ENCODE measurements at places on chromosomes 2 and 18.
A peak's percentile ranks its signal among the peaks of the same experiment; 100 is the strongest.

DNA sequence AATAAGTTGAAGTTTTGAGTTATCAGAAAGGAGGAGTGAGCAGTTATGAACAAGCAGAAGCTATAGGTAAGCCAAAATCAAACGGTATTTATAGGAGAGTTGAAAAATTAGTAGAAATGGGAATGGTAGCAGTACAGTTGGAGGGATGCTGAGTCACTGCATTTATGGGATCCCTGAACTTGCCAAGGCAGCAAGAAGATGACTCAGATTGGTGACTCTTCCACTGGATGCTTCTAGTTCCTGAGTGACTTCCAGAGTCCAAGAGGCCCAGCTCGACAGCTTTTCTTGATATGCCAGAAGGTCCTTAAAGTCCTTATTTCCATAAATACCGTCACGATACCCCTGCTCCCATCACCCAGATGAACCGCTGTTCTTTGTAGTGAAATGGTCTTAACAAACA, 31.1 kb upstream of the ACTR3 start:
- H3K27ac ChIP-seq, result peak overlapping the region; percentile 91
- peaks cover 16% of the 10 kb centered on the region for H3K4me1 ChIP-seq
- no peaks in the 10 kb centered on the region for H3K27me3 ChIP-seq
- H3K4me3 ChIP-seq, result peak overlapping the region; percentile 31

- no peaks in the 10 kb centered on the region for H3K4me1 ChIP-seq
- no peak for DNase-seq
- H3K4me3 ChIP-seq, result no peak overlapping the region
- no peaks in the 10 kb centered on the region for H3K36me3 ChIP-seq
- H3K27ac ChIP-seq, result no peak overlapping the region
Observed at GRCh38 chr2:43006834-43007543, 214.6 kb upstream of the HAAO start.

DNA sequence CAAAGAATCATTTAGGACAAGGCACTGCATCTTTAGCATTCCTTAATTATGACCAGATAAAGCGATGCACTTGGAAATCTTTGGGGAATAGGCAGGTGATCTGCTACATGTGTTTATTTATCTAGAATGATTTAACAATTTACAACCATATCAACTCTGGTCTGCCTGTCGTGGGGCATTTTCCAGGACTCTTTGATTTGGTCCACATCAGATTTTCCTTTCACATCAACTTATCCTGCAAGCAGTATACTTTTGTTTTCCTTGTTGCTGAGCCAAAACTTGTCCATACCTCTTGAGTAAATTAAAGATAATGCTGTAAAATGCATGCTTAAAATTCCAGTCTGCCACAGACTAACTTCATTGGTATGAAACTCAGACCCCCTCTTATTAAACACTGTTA, 312.4 kb upstream of the TCF4 start:
- no peaks in the 10 kb centered on the region for H3K36me3 ChIP-seq
- peak; percentile 24 for DNase-seq
- H3K27ac ChIP-seq, result no peak overlapping the region
- peaks cover 16% of the 10 kb centered on the region for H3K4me1 ChIP-seq
- no peaks in the 10 kb centered on the region for H3K27me3 ChIP-seq

DNA sequence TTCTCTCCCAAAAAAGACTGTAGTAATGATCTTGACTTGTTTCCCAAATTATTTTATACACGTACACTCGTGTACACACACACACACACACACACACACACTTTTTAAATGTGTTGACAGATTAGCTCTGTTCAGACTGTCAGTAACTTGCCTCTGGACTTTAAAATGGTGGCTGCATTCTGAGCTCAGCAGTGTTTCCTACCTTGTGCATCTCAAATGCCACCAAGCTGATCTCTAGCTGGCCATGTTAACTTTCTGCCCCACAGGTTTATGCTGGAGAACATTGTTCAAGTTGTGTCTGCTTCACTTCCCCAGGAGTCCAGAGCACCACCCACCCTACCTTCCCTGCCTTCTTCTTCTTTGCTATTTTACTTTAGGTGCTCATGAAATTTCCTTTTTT, 73.4 kb upstream of the TMEM87B start:
- H3K36me3 ChIP-seq, result no peaks in the 10 kb centered on the region
- no peak for DNase-seq
- H3K4me3 ChIP-seq, result no peak overlapping the region
- H3K27ac ChIP-seq, result no peak overlapping the region

DNA sequence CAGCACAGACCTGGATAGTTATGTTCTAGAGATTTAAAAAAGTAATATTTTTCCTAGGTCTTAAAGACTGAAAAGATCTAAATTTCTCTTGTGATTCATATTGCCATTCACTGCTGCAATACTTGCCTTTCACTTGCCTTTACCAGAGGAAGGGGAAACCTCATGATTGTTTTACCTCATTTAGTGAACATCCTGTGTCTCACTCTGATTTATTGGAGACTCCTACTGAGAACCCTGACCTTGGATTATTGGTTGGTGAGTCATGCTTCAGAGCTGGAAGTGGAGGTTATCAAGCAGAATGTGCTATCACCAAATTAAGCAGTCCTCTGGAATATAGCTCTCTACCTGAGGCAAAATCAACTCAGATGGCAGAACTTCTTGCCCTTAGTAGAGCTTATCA, 500.5 kb downstream of the TSN start:
- no peak for DNase-seq
- no peaks in the 10 kb centered on the region for H3K27me3 ChIP-seq
- H3K36me3 ChIP-seq, result no peaks in the 10 kb centered on the region
- 0 out of 2 replicates have a peak, but pooled peaks cover 6% of the 10 kb centered on the region for H3K4me1 ChIP-seq
- H3K4me3 ChIP-seq, result no peak overlapping the region

DNA sequence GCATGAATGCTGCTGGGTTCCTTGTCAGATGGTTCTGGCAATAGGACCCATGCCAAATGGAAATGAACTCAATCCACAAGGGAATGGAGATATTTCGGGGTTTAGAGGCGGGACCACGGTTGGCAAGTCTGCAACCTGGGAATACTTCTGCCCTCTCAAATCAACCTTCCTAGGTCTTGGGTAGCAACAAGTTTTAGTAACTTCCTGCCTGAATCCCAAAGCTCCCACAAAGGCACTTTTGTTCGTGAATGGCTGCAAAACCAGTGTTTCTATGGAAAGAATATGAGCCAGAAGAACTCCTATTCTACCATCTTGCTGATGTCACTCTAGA, 790.1 kb upstream of the SLC8A1 start:
- DNase-seq, result no peak
- no peak overlapping the region for H3K4me3 ChIP-seq
- H3K27ac ChIP-seq, result no peak overlapping the region

DNA sequence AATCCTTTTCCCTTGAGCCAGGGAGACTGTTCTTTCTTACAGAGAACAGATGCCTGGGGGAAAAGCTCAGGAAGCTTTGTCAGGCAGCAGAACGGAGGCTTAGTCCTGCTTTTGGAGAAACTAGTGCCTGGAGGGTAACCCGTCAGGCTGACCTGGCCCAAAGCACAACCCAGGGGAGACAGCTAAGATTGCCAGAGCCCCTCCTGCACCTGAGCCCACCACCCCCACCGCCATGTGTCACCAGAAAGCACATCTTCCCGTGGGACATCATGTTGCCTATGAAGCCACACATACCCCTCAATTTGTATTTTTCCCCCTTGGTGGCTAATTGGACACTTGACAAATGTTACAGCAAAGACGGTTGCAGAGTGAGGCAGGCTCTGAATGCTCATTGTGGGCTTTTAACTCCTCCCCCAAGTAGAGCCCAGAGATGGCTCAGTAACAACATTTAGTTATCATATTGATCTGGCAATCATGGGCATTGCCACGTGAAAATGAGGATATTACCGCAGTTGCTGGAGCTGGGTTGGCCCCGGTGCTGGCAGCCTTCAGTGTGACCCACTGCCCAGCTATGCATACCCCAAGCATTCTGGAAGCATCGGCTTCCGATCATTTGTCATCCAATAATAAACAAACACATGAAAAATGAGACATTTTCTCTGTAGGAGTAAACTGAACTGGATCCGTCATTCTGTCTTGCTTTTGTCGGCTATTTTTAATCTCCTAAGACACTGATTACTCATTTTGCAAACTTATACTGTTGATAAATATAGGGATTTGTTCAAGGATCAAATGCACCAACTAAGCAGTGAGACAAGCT, 229.5 kb downstream of the ATAD2B start:
- H3K36me3 ChIP-seq, result peaks cover 4% of the 10 kb centered on the region
- H3K4me1 ChIP-seq, result no peaks in the 10 kb centered on the region
- H3K27ac ChIP-seq, result no peak overlapping the region
- peak; percentile 16 for DNase-seq
- H3K4me3 ChIP-seq, result no peak overlapping the region

- DNase-seq, result no peak
- H3K27ac ChIP-seq, result no peak overlapping the region
- H3K27me3 ChIP-seq, result no peaks in the 10 kb centered on the region
- no peaks in the 10 kb centered on the region for H3K36me3 ChIP-seq
- no peak overlapping the region for H3K4me3 ChIP-seq
- peaks cover 11% of the 10 kb centered on the region for H3K4me1 ChIP-seq
Observed at GRCh38 chr2:118654945-118655344, 192.5 kb downstream of the EN1 start.

GRCh38 chr2:44100351-44100750, 68.3 kb upstream of the PPM1B start:
- H3K4me3 ChIP-seq, result no peak overlapping the region
- no peaks in the 10 kb centered on the region for H3K36me3 ChIP-seq
- peak; percentile 96 for DNase-seq
- H3K4me1 ChIP-seq, result peaks cover 6% of the 10 kb centered on the region
- H3K27me3 ChIP-seq, result no peaks in the 10 kb centered on the region
- peak overlapping the region; percentile 41 for H3K27ac ChIP-seq

DNA sequence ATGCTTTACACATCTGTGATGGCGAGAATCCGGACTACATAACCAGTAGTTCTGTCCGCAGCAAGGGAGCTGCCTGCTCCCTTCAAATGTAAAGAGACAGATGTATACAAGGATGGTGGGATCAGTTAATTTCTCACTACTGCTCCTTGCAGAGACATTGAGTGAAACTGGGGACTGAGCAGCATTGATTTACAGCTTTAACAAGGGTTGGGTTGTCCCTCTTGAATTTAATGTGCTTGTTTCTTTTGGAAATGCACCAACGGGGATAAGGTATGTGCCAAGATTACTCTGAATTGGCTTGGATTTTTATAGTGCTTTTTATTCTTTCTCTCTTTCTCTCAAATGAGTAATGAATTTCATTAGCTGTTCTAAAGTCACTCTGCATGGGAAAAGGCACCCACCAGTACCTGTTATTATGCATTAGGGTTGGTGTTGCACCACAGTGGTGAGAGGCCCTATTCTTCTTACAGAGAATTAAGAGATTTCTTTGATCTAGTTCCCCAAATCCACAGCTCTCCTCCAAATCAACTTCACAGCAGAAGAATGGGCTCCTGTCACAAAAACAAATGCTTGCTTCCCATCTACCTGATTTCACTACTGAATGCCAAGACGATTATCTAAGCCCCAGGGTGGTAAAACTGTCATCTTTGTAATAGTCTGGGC, 107.6 kb downstream of the DOCK10 start:
- no peaks in the 10 kb centered on the region for H3K27me3 ChIP-seq
- H3K36me3 ChIP-seq, result peaks cover 4% of the 10 kb centered on the region
- DNase-seq, result peak; percentile 20
- no peak overlapping the region for H3K4me3 ChIP-seq
- H3K27ac ChIP-seq, result no peak overlapping the region
- H3K4me1 ChIP-seq, result peaks cover 20% of the 10 kb centered on the region

DNA sequence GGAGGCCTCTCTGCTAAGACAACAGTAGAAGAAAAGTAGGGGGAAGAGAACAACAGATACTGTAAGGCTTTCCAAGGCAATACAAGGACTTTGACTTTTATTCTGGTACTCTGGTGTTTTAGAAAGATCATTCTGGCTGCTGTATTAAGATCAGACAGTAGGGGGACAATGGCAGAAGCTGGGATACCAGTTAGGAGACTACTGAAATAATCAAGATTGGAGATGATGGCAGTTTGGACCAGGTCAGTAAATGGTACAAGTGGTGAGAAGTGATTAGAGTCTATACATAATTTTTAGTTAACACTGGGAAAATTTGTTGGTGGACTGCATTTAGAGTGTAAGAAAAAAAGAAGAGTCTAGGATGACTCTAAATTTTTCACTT, 139.7 kb downstream of the ROCK1 start:
- no peak overlapping the region for H3K27ac ChIP-seq
- no peaks in the 10 kb centered on the region for H3K4me1 ChIP-seq
- no peaks in the 10 kb centered on the region for H3K27me3 ChIP-seq
- peak; percentile 58 for DNase-seq

DNA sequence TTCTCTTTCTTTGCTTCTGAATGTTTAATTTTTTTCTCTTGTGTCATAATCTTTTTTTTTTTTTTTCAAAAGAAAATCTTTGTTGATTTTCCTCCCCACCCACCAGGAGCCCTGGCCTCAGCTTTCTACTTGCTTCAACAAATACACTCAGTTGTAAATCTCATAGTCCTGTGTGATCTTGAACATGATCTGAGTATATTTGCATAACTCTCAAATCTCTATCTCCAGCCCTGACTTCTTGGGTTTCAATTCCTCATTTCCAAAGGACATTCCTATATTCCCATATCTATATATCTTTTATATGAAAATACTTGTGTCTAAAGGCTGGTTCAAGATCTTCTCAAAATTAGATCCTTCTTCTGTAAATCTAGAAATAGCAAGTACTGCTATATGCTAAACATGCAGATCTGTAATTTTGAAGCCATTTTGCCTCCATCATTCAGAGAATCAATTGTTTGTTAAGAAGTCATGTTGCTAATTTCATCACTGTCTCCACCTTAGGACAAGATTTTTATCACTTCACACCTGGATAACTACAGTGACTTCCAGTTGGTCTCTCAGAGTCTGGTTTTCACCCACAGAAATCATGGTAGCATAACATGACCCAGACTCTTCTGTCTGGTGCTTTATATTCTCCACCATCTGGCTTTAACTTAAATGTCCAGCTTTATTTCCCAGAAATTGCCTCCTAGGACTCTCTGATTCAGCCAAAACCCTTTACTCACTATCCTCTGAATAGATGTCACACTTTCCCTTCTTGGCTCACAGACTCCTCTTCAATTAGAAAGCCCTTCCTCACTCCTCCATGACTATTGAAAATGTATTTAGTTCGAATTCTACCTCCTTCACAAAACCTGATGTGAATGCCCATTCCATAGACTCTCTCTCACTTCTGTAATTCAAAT, 98.1 kb downstream of the ZEB2 start:
- peak; percentile 23 for DNase-seq
- no peaks in the 10 kb centered on the region for H3K27me3 ChIP-seq
- peaks cover 14% of the 10 kb centered on the region for H3K36me3 ChIP-seq
- H3K4me1 ChIP-seq, result peaks cover 11% of the 10 kb centered on the region

GRCh38 chr2:60533101-60534051, 20.1 kb downstream of the BCL11A start:
- no peaks in the 10 kb centered on the region for H3K27me3 ChIP-seq
- peak; percentile 82 for DNase-seq
- H3K27ac ChIP-seq, result peak overlapping the region; percentile 22
- peaks cover 22% of the 10 kb centered on the region for H3K4me1 ChIP-seq

DNA sequence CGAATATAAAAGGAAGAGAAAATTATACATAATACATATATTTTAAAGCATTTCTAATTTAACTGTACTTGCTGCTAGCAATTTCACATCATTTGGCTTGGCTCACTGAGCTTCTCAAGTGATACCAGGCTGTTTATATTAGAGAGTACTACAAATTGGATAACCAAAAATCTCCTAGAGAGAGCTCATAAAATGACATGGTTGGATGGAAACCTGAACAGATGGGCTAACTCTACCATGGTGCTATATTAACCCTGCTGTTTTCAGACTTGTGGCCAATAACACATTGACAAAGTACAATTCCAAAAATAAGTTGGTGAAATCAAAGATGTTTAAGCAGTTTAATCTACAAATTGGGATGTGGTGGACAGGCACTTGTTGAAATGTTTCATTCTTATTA, 364.4 kb upstream of the GCFC2 start:
- H3K4me3 ChIP-seq, result no peak overlapping the region
- no peaks in the 10 kb centered on the region for H3K27me3 ChIP-seq
- no peaks in the 10 kb centered on the region for H3K36me3 ChIP-seq
- no peak overlapping the region for H3K27ac ChIP-seq

Data from GM23248 (cell line).